ENCODE measurements at places on chromosomes 2 and 18.

DNA sequence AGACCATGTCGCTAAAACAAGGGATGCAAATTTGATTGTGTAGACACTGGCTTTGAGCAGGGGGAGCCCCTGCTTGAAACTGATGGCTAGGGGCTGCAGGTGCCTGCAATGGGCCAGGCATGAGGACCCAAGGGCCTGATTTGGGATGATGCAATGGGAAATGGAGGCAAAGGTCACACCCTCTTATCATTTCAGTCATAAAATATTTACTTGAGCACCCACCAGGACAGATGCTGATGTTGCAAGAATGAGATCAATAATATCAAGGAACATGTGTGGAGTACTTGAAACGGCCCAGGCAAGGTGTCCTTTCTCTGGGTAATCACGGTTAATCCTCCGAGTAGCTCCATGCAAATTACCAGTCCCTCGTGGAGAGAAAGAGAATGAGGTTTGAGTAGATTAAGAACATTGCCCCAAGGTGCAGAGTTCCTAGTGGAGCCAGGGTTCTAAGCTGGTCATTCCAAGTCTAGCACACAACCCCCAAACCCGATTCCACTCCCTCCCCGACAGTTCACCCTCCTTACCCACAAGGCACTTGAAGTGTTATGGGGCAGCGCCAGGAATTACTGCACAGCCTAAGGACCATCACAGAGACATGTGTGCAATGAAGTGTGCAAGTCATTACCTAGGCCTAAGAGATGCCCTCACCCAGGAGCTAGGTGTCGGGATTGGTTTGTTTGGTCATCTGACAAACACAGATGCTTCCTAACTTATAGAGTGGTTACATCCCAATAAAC lies 14.0 kb upstream of the TMBIM1 start:
- no peak for DNase-seq

GRCh38 chr2:101179982-101180381 lies 28.8 kb upstream of the TBC1D8 start:
- DNase-seq = no peak

DNA sequence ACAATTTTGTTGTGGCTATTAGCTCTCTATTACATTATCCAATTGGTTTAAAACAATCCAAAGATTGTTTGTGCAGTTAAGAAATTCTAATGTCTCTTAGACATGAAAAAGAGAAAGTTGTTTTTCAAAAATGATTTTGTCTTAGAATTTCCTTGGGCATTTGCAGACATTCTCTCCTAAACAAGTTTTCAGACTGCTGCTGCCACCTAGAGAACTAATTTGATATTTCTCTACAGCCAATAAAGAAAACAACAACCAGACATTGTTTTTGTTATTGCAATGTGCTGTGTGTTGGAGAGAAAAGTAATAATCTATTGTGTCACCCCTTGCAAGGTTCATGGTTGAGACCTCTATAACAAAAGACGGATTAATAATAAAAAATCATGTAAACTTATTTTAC lies 119.0 kb upstream of the SYT4 start:
- DNase-seq = no peak

DNA sequence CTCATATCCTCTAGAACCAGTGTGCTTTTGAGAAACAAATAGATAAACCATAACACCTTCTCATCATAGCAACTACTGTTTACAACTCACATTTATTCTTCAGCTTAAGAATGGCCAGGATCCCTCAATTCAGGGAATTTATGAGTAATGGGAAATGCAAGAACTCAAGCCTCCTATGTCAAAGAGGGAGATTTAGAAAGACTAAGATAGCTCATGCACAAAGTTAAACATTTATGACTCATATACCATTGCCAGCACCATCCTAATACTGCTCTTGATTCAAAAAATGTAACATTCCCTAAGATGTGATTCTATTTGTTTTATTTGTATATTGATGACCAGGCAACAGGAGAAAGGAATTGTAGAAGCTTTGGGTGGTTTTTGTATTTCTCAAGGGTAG lies 172.8 kb downstream of the CYP26B1 start:
- no peak for DNase-seq

DNA sequence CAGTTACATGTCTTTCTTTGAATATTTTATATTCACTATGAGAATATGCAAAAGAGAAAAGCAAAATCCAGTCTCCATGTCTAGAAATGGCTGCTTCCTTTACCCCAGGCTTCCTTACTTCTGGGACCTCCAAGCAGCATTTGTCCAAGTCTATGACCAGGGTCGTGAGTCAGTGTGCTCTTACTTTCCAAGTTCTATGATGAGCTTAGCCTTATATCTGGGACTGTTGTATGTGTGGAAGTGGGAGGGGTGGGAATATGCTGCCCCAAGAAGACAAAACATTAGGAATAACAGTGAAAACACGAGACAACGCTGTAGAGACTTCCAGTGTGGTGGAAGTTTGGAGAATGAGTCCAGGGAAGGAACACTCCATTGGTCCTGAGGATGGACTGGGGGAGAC lies 21.2 kb upstream of the CHRNA1 start:
- no peak for DNase-seq

DNA sequence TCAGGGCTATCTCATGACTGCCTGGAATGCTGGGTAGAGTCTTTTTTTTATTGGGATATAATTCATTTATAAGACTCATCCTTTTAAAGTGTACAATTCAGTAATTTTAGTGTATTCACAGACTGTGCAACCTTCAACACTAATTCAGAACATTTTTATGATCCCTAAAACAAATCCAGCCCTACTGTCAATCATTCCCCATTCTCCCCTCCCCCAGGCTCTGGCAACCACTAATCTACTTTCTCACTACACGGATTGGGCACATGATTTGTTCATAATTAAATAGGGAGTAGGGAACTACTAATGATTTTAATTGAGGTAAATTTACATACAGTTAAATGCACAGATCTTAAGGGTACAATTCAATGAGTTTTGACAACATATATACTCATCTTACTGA lies 225.7 kb downstream of the CDCA7 start:
- DNase-seq = no peak

Data from stimulated activated CD4-positive, alpha-beta T cell treated with anti-CD3 and anti-CD28 coated beads, TNF-alpha, amount 100 ng/mL, for 24 hours (primary cell).